ENCODE measurements at places on chromosomes 6 and 20.

- no peak for DNase-seq
Measured at GRCh38 chr6:16635291-16635809, 125.9 kb downstream of the ATXN1 start.

GRCh38 chr6:37042150-37042549 lies 36.7 kb downstream of the FGD2 start:
- DNase-seq: no peak

GRCh38 chr20:50101281-50101680 lies 11.7 kb downstream of the UBE2V1 start:
- DNase-seq: no peak

GRCh38 chr6:135658916-135659315 lies 161.4 kb upstream of the AHI1 start:
- DNase-seq: no peak

DNA sequence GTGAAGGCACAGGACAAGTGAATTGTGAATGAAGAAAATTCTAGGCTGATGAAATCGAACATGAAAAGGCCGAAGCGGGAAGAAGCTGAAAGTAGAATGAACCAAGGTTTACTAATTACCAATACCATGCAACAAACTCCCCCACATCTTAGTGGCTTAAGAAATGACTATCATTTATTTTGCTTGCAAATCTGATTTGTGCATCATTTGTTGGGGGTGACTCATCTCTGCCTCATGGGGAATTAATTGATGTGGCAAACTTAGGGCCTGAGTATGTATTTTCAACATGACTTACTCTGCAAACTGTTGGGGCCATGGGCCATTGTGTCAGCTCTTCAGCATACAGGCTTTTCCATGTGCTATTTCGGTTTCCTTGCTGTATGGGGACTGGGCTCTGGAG lies 26.8 kb downstream of the PPP1R14C start:
- DNase-seq: peak; percentile 50

DNA sequence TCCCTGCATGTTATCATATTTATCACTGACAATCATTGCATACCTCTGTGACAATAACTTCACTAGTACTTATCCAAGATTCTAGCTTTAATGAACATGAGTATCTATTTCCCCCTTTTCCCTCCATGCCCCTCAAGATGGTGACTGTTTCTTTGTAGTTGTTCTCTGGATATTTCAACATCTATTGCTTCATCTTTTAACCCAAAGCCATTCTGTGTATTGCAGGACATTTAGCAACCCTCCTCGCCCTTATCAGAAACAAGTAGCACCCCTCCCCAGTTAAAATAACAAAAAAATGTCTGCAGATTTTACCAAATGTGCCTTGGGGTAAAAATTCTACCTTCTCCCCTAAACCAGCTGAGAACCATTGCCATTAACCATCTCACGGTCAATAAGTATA lies 979.8 kb upstream of the MANEA start:
- no peak for DNase-seq
